Naive thymus-derived CD4-positive, alpha-beta T cell (primary cell): ENCODE measurements at places on chromosomes 1 and 21. TPM values are rescaled to one million over a fixed set of nuclear protein-coding genes. Genes with fewer than 3 reads are reported as not detected.

DNA sequence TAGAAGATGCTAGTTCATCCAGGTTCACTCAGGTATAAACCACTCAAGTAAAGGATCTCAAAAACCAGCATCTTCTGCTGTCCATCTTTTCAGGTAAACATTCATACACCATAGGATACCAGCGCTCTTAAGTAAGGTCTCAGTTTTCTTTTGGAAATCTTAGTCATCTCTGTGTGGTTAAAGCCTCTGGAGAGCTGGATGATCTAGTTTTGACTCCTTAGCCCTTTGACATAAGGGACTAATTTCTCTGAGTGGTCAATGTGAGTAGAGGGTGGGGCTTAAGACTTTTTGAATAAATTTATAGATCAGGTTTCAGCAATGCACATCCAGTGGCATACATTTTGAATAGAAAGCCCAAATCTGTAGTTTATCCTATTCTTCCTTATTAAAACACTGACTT lies 92.3 kb downstream of the CTH start:
- no peak for DNase-seq
- H3K36me3 ChIP-seq: no peaks in the 10 kb centered on the region
- no peak overlapping the region for H3K4me3 ChIP-seq
- H3K27ac ChIP-seq: no peak overlapping the region

- no peaks in the 10 kb centered on the region for H3K27me3 ChIP-seq
- H3K36me3 ChIP-seq: no peaks in the 10 kb centered on the region
- DNase-seq: no peak
- no peaks in the 10 kb centered on the region for H3K4me1 ChIP-seq
These were observed 41.3 kb upstream of the CFHR3 start for GRCh38 chr1:196733091-196733970.

RNF186 gene
- total RNA-seq: not detected

HES2 gene
- not detected for total RNA-seq
